ENCODE measurements at places on chromosomes 3 and 15.

GRCh38 chr15:89539027-89539426 is 36.2 kb upstream of the TICRR start:
- DNase-seq: no peak

DNA sequence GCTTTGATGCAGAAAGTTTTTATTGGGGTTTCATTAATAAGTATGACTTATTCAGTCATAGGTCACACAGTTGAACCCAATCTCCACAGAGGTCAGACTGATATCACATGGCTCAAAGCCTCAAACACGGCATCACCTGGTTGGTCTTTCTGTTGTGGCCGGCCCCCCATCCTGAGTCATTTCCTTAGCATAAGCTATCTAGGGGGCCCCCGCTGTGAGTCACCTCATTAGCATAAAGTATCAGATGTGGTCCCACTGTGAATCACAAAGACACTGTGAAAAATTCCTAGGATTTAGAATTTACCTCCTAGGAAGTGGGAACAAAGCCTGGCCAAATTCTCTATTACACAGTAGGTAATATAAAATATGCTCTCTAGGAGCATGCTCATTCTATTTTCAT is 502.2 kb downstream of the PYDC2 start:
- no peak for DNase-seq

DNA sequence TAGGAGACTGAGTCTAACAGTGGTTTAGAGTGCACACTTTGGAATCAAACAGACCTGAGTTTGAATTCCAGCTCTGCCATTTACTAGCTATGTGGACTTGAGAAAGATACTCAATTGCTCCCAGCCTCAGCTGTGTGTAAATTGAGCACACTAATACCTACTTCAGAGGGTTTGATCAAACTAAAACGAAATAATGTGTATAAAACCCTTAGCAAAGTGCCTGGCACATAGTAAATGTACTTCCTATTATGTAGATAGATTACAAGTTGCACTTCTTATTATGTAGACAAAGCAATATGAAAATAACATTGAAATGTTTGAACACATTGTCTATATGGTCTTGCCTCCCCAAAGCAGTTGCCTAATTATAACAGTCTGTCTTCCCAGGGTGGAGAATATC is 180.6 kb downstream of the ANXA2 start:
- DNase-seq: no peak

DNA sequence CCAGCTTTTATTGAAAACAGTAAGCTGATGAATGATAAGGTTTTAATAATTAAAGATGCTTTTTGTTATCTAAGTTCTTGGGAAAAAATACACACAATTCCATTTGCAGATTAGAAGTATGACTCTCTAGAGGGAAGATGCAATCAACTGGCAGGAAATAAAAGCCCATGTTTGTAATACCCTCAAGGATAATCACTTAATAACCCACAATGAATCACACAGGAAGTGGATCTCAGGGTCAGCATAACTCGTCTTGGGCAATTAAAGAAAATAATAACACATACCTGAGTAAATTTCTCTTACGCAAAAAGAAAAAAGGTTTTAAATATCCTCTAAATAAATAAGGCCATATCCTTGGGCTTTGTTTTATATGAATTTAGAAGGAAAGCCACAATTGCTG is 9.4 kb upstream of the EID1 start:
- DNase-seq: no peak

- DNase-seq: no peak
These were observed 33.4 kb downstream of the CLDN1 start for GRCh38 chr3:190288836-190289235.

Data from CD4-positive, alpha-beta T cell treated with Interleukin-6 at 100 ng/mL for 8 hours (primary cell).